ENCODE measurements at places on chromosomes 1 and 21. TPM values are rescaled to one million over a fixed set of nuclear protein-coding genes. Genes with fewer than 3 reads are reported as not detected.

DNA sequence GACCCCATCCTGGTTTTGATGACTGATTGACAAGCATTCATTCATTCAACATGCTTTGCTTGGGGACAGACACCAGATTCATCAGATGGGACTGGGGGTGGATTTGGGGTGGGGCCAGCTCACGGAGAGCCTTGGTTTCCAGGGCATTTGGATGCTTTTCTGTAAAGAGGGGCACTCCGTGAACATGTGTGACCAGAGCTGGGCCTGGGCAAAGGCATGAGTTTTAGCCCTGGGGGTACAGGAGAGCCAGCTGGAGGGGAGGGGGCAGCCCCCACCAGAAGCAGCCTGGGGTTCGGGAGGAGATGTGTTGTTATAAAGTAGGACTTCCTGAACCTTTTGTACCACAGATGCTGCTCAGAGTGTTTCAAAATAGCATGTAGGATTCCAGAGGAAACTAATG lies 99.7 kb downstream of the RIPK4 start:
- DNase-seq = no peak

GRCh38 chr1:39416609-39417008 lies 74.8 kb upstream of the BMP8A start:
- DNase-seq = no peak

GRCh38 chr1:44044071-44044801 lies 13.0 kb upstream of the SLC6A9 start:
- DNase-seq = no peak

GRCh38 chr1:185526344-185527307 lies 207.6 kb upstream of the HMCN1 start:
- no peak for DNase-seq

Gene LIN28A
- not detected for total RNA-seq

GRCh38 chr1:54476530-54477109 lies 70.4 kb upstream of the SSBP3 start:
- no peak for DNase-seq

- no peak for DNase-seq
Observed at GRCh38 chr1:233664253-233664652, 50.3 kb downstream of the KCNK1 start.

DNA sequence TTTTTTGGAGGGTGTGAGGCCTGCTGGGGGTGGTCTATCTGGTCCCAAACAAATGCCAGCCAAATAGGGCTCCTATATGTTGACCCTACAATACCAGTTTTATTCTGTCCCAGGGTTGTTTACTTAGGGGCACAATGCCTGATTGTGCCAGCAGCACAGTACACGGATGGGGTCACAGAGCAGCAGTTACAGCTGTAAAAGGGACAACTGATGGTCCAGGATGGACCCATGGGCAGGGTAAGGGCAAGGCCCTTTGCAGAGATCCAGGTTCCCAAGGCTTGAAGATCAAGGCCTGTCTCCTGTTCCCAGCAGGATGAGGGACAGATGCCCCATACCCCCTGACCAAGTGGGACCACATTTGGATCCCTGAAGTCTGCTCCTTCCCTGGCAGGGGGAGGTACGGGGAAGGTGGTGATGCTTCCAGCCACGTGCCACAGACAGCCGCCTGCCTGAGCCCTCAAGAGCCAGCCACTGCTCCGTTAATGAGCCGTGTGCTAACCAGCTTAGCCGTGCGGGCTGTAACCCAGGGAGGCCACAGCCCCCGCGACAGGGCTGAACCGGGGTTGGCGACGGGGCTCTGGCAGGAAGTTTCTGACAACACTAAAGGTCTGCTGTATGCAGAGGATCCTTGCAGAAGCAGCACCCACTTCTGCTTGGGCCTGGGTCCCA lies 18.2 kb downstream of the SLC6A9 start:
- no peak for DNase-seq

- no peak for DNase-seq
Observed at GRCh38 chr1:173052681-173053196, 2.0 kb upstream of the TNFSF18 start.

Gene TCEA3
- total RNA-seq = not detected

Gene UBE2U
- not detected for total RNA-seq

Gene DNASE2B
- 0.18 TPM for total RNA-seq

Gene PRDM2
- 4.5 TPM for total RNA-seq

GRCh38 chr1:206716870-206717673 lies 32.4 kb downstream of the MAPKAPK2 start:
- DNase-seq = no peak

Gene CFAP126
- total RNA-seq = not detected

Gene YIPF1
- 41.8 TPM for total RNA-seq

DNA sequence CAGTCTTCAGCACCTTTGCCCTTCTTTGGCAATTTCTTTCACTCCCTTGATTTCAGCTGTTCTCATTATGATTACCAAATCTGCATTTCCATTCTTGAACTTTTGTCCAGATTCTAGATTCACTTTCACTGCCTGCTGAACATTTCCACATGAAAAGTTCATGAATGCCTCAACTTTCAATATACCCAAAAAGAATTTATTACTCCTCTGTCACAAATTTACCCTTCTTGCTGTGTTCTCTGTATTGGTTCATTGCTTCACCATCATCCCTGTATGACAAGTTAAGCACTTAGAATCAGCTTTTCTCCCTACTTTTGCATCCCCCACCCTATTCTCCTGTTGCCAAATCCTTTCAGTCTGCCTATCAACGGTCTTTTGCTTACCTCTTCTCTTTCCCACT lies 112.6 kb upstream of the PKN2 start:
- DNase-seq = no peak

GRCh38 chr1:212364985-212365384 lies 49.7 kb downstream of the PACC1 start:
- DNase-seq = no peak

Gene CCDC181
- total RNA-seq = not detected

GRCh38 chr1:13783551-13783950 lies 83.6 kb downstream of the PRDM2 start:
- DNase-seq = no peak

GRCh38 chr1:19615438-19615837 lies 28.7 kb upstream of the NBL1 start:
- no peak for DNase-seq

DNA sequence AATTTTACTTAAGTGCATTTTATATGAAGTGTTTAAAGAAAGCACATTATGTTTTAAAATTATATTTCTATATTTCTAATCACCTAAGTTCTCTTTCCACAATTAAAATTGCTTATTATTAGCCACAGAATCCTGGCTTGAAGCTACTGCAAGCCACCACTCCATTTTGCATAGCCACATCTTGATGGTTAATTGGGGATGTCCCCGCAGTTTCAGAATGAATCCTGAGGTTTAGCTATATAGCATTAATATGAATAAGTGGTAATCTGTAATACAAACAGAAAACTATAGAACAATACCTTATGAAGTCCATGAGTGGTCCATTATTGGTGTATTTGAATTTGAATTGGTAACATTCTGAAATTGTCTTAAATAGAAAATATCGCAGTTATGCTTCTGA lies 11.6 kb upstream of the GOLPH3L start:
- DNase-seq = no peak

DNA sequence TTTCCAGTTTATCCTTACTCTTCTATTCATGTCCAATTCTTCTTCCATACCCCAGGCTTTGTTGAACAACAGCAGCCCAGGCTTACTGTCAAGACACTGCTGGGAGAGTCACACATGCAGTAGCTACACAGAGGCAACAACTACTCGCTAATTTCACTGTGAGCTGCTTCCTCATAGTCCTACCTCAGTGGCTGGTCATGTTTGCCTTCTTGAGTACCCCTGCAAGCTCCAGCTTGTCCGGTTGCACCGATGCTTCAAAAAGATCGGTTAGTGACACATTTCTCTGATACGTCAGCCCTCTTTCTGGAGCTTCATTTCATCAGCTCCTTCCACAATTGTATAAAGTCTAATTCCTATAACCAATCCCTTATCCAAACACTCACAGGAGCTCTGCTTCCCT lies 246.7 kb upstream of the NFIA start:
- DNase-seq = no peak

DNA sequence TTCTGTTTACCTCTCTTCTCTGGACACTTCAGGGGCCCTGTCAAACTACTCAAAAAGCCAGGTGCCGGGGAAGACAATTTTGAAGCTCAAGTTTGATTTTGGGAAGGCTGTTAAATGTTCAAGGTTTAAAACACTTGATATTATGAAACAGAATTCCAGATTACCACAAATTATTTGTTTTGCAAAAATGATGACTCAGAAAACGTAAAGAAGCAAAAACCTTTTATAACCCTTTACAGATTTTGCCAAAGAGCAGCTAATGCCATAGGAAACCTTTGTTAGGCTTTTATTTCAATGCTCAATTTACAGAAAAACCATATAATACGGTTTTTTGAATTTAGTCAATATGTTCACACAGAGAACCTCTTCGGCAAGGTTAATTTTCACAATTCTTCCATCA lies 593.4 kb upstream of the ZP4 start:
- DNase-seq = no peak

- DNase-seq = peak; percentile 59
Observed at GRCh38 chr1:64378826-64379225, 91.1 kb upstream of the CACHD1 start.

DNA sequence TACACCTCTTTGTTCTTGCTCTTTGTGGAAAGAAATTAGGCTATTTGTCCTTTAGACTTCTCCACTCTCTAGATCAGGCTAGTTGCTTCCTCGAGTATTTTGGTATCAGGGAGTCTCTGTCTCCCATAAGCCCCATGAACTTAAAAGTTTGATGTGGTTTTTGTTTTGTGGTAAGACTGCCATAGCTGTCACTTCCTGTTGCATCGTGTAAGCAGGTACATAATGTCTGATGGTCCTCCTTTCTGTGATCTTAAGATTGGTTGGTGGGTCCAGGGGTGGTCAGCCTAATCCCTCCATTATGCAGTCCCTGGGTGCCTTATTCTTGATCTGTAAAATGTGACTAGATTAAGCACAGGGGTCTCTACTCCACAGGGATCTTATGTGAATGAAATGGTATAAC lies 23.1 kb downstream of the CD53 start:
- DNase-seq = no peak

Gene TENT5C
- 0.67 TPM for total RNA-seq

DNA sequence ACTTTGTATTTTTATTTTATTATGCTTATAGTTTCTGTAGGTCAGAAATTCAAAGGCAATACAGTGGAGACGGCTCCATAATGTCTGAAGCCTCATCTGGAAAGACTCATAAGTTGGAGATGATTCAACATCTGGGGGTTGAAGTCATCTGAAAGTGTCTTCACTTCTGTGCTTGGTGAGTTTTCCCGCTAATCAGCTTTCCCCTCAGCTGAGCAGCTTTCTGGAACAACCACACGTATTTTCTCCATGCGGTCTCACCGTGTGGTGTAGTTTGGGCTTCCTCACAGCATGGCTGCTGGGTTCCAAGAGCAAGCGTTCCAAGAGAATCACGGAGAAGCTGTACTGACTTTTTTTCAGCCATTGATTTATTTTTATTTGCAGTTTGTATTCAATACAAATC lies 7.6 kb upstream of the DDI2 start:
- DNase-seq = no peak

- no peak for DNase-seq
Observed at GRCh38 chr1:113545210-113545609, 154.9 kb downstream of the MAGI3 start.

- DNase-seq = no peak
Observed at GRCh38 chr1:200869753-200870391, 2.9 kb upstream of the GPR25 start.

DNA sequence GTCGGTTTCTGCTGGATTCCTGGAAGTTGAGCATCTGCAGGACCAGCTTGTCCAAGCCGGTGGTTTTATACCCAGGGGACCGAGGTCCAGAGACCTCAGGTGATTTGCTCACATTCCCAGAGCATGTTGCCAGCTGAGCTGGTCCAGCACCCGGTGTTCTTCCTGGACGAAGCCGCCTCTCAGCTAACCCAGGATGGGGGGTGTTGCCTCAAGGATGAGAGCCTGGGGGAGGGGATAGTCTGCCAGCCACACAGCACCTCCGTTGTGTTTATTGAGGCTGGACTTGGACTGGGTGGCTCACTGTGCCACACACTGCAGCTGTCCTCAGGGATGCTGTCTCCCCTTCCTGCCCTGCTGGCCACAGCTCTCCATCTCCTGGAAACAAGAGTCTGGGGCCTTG lies 1.5 kb downstream of the TMEM201 start:
- no peak for DNase-seq

- DNase-seq = no peak
Observed at GRCh38 chr1:235735621-235736020, 86.0 kb upstream of the GNG4 start.

Gene CDK18
- 2.7 TPM for total RNA-seq

Gene RGS1
- 0.16 TPM for total RNA-seq

DNA sequence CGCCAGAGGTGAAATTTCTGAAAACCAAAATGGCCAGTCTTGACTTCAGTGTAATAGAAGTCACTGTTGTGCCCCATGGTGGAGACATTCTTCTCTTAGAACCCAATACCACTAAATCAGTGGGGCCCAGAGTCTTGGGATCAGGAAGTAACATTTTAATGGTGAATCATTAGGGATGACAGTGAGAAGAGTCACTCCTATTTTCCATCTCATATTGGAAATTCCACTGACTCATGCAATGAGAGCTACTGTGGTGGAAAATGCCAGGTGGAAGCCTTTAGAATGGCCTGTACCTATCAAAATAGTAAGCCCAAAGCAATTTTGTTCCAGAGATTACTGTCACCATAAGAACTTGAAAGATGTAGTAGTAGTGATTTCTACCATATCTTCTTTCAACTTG lies 20.6 kb upstream of the PPM1J start:
- DNase-seq = peak; percentile 17

DNA sequence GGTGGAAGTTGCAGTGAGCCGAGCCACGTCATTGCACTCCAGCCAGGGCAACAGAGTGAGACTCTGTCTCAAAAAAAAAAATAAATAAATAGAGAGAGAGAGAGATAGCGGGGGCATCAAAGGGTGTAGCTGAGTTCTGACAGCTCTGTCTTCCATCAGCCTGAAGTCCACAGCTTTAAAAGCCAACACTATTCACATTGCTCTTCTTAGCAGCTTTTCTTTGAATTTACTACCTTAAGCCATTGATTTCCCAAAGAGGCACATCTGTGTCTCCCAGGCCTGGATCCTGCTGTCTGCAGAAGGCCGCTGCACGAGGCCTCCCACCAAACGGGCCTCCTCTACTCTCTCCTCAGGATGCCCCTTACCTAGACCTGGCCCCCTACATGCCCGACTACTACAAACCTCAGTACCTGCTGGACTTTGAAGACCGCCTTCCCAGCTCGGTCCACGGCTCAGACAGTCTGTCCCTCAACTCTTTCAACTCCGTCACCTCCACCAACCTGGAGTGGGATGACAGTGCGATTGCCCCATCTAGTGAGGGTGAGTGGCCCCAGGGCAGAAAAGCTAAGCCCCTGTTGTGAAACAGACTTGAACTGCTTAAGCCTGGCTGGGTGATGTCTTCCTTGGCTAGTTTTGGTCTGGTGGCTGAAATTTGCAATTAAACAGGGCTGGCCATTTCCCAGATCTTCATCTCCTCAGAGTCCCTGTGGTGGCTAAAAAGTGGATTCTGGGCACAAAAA lies 16.5 kb upstream of the SLC25A34 start:
- DNase-seq = no peak

DNA sequence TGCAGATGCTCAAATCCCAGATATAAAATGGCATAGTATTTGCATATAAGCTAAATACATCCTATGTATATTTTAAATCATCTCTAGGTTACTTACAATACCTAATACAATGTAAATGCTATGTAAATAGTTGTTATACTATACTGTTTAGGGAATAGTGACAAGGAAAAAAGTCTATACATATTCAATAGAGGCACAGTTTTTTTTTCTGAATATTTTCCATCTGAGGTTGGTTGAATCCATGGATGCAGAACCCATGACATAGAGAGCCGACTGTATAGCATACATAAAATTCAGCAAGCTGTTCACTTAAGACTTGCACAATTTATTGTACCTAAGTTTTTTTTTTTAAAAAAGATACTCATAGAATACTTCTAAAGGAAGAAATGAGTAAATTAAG lies 6.5 kb downstream of the TAF13 start:
- no peak for DNase-seq

Data from SK-MEL-5 (cell line).